ENCODE measurements at places on chromosomes 6 and 20.

GRCh38 chr6:129485746-129486145 lies 224.2 kb downstream of the ARHGAP18 start:
- DNase-seq, result no peak

- DNase-seq, result peak; percentile 46
Observed at GRCh38 chr6:85460921-85461797, 11.3 kb downstream of the NT5E start.

- DNase-seq, result no peak
Observed at GRCh38 chr20:60272790-60273189, 314.6 kb downstream of the CDH26 start.

GRCh38 chr20:20970841-20971240 lies 135.3 kb downstream of the LINC00237 start:
- DNase-seq, result no peak

- no peak for DNase-seq
Observed at GRCh38 chr6:20490591-20490990, 43.7 kb upstream of the CDKAL1 start.

DNA sequence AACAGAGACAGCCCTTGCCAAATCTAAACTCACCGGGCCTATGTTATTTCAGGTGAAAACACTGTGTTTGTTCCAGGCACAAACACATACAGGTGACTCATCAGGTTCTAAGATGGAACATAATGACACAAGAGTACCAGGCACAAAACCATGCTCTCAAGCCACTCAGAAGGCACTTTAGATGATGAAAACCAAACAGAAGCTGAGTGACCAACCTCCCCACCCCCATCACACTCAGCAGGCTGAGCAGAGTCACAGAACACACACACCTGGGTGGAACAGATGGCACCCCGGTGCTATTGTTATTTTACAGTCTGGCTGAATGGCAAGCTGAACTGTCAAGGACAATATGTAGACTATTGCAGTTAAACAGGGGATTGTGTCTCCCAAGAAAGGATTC lies 20.6 kb upstream of the NKX2-2 start:
- no peak for DNase-seq

DNA sequence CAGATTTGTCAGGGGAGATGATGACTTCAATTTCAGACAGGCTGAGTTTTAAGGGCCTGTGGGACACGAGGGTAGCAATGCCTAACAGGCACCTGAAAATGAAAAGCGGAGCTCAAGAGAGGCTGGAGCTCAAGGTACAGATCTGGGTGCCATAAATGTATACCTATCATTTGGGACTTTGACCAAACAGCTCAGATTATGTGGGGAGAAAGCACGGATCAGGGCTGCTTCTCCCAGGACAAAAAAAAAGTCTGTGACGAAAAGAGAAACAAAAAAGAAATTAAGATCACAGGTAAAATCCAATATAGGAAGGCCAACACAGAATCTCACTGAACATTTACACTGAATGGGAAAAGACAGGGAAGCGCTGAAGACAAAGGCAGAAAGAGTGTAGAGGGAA lies 1.9 kb downstream of the PRELID3B start:
- DNase-seq, result no peak

- no peak for DNase-seq
Observed at GRCh38 chr20:5072756-5073659, 46.8 kb downstream of the PCNA start.
